Activated CD8-positive, alpha-beta memory T cell treated with anti-CD3 and anti-CD28 coated beads, Interleukin-2, amount 50 U/mL, for 4 hours (primary cell): ENCODE measurements at places on chromosomes 5 and 9.

- DNase-seq, result no peak
These were observed 1.8 kb upstream of the ADAMTS13 start for GRCh38 chr9:133420392-133420827.

DNA sequence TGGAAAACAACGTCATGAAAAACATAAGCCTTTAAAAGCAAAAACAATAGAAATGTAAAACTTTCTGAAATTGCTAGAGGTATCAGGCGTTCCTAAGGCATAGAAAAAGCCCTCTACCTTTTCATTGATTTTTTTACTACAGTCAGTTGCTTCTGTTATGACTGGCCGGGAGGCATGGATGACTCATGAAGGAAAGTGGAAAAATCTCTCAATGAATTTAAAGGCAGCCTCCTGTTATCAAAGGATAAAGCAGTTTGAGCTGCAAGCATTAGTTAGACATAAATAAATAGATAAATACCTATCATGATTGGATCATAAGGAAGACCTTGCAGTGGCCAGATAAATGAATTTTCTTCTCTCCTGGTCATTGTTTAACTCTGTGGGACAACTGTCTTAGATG is 281.6 kb downstream of the MAST4 start:
- DNase-seq, result no peak

DNA sequence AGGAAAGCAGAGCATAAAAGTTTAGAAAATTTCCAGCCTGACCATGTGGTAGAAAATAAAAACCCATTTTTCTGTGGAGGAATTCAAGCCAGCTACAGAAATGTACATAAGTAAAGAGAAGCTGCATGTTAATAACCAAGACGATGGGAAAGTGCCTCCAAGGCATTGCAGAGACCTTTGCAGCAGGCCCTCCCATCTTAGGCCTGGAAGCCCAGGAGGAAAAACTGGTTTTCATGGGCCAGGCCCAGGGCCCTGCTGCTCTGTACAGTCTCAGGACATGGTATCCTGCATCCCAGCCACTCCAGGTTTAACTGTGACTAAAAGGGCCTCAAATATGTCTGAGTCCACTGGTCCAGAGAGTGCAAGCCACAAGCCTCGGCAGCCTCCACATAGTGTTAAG is 754.8 kb upstream of the RIOK2 start:
- DNase-seq, result no peak

GRCh38 chr9:136939996-136940525 is 4.5 kb downstream of the FBXW5 start:
- DNase-seq, result no peak
